ENCODE measurements at places on chromosomes 4 and X.
A peak's percentile ranks its signal among the peaks of the same experiment; 100 is the strongest.

- DNase-seq: no peak
These were observed 527 bp downstream of the NOA1 start for GRCh38 chr4:56976837-56977320.

- DNase-seq: no peak
These were observed 45.3 kb upstream of the PGRMC1 start for GRCh38 chrX:119190831-119191230.

- DNase-seq: no peak
These were observed 7.9 kb upstream of the NFKB1 start for GRCh38 chr4:102493257-102493656.

DNA sequence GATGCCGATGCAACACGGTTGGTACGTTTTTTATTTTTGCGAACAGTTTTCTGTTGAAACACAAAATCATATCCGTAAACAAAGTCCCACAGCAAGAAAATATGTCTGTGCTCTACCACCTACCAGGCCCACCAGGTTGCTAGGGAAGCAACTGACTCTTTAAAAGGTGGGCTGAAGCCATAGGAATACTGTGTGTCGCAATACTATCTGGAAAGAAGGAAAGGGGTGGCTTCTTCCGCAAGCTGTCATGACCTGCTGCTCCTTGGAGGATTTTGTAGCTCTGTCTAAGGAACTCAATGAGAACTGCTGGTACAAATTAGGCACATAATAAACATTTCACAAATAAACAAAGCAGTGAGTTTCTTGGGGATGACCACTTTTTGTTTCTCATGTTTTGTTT lies 46.5 kb downstream of the BEND2 start:
- no peak for DNase-seq

- no peak for DNase-seq
These were observed 26.9 kb downstream of the UBA6 start for GRCh38 chr4:67674098-67674497.

DNA sequence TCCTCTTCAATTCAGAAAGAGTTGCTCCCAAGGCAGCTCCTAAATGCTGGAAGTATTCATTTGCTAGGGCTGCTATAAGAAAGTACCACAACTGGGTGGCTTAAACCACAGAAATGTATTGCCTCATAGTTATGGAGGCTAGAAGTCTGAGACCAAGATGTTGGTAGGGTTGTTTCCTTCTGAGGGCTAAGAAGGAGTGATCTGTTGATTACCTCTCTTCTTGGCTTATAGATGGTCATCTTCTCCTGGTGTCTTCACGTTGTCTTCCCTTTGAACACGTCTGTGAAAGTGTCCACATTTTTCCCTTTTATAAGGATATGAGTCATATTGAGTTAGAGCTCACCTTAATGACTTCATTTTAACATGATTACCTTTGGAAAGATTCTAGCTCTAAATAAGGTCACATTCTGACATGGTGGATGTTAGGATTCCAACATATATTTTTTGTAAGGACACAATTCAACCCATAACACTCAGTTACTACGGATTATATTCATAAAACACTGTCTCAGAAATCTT lies 266.3 kb downstream of the SPATA18 start:
- DNase-seq: no peak

DNA sequence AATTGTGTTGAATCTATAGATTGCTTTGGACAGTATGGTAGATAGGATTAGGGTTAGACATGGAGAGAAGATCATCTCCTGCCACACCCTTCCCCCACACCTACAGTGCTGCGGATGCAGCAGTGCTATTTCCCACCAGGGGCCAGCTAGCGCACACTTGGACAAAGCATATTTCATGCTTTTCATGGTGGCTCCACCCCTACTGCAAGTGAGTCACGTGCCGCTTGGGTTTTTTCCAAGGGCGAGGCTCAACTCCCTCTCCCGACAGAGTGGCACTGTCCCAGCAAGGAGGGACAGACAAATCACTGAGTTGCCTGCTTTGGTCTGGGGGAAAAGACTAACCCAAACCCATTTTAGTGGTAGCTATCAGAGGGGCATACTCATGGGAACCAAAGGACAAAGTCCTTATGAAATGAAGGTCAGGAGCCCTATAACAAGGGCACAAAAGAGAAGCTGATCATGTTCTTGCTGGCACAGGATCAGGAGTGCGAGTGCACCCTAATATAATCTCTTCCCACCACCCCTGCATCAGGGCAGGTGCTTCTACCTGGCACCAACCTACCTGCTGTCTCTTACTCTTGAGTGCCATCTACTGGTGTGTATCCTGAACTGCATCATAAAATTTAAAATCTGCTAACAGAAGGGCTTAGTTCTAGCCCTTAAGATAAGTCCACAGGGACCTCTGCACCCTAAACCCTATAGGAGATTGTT lies 55.1 kb upstream of the PGAM4 start:
- DNase-seq: no peak

- no peak for DNase-seq
These were observed 58.7 kb downstream of the TLL1 start for GRCh38 chr4:165931741-165932140.

DNA sequence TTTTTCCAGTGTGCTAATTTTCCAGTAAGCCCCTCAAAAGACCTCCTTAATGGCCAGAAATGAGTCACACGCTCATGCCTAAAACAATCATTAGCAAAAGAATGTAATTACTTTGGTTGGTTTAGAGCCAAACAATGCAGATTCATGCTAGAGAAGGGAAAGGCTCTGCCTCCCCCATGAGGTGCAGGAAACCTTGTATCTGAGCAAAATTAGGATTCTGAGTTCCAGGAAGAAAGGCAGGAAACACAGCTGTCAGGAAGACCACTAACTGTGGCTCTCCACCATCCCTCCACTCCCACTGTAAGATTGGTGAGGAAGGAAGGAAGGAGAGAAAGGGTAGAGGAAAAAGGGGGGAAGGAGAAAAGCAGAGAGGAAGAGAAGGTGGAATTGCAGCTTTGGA lies 104.9 kb upstream of the DHX15 start:
- DNase-seq: no peak

- no peak for DNase-seq
These were observed 12.3 kb upstream of the CLTRN start for GRCh38 chrX:15676886-15677285.

DNA sequence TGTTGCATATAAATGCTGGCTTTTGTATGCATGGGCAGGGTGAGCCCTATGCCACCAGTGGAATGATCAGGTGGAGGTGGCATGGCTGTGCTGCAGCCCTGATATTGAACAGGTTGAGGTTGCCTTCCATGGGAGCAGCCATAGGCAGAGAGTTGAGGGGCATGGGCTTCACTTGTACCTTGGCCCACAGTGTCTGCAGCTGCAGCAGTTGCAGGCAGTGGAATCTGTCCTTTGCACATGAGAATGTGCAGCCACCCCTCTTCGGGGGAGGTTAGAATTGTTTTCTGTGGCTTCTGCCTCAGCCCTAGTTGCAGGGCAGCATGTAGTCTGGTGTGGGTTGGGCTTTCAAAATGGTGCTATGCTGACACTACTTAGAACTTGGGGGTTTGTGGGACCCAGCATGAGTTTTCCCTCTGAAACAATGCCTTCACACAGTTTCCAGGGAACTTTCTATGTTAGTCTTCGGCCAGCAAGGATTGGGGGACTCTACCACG lies 25.4 kb upstream of the VSIG1 start:
- no peak for DNase-seq

DNA sequence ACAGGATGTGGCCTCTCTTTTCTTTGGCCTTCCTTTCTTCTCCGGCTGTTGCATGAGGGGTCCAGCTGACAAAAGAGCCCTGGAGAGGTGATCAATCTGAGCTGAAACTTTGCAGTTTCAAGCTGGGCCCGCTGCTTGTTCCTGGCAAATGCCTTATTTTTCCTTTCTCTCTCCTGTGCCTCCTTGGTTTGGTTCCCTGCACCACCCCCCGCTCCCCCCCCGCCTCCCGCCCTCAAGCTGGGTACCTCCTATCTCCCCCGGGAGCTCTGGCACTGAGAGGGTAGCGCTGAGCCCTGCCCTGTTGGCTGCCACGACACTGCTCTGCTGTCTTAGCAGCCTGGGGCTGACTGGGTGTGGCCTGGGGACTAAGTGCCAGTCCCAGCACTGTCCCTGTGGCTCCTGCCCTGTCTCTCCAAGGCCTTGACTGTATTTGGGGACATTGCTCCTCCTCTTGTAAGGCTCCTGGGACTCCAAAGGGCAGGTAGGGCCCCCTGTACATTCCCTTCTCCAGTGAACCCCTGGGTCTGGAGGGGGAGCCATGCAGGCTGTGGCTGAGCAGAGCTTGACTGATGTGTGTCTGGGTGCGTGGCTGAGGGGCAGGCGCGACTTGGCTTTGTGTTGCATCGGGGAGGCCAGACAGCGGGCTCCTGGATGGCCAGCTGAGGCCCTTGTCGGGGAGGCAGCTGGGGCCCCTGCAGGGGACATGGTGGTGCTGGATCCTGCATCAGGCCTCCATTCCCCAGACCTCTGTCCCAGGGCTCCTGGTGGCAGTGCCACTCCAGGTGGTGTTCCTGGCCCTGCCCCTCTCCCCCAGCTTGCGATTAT lies 1.1 kb downstream of the PLXNA3 start:
- DNase-seq: no peak

- no peak for DNase-seq
These were observed 35.3 kb upstream of the GPM6B start for GRCh38 chrX:13852001-13852695.

- DNase-seq: no peak
These were observed 6.0 kb downstream of the GALNT7 start for GRCh38 chr4:173174594-173175012.

- no peak for DNase-seq
These were observed 30.8 kb upstream of the ANXA3 start for GRCh38 chr4:78520808-78521226.

DNA sequence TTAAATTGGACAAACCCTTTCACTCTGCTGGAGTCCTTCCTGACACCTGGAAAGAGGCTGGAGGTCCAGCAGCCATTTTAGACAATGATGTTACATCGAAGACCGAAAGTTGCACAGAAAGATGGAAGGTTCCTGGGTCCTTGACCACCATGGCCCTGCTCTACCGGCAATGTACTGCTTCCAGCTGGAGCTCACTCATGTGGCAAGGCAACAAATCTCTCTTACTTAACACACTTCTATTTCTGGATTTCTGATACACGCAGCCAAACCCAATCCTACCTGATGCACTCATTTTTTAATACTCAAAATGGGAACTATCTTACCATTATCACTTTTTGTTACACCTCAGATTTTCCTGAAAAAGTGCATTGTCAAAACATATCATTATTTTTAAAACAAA lies 33.1 kb downstream of the DMD start:
- DNase-seq: no peak

- DNase-seq: no peak
These were observed 10.3 kb upstream of the CLNK start for GRCh38 chr4:10694828-10695209.

DNA sequence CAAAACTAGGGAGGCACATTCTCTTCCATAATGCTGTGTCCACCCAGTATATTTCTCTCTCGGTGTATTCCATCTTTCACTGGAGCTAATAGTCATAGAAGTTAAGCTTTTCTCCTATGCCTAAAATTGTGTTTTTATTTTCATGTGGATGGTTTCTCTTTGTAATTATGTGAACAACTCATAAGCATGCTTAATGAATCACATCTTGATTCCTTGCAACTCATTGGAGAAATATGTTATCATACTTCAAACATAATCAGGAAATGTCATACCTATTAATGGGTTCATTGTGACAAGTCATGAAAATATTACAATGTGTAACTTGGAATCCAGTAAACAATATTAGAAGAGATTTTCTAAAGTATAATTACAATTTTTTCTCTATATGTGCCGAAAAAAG lies 186.3 kb downstream of the SLC7A11 start:
- DNase-seq: no peak

DNA sequence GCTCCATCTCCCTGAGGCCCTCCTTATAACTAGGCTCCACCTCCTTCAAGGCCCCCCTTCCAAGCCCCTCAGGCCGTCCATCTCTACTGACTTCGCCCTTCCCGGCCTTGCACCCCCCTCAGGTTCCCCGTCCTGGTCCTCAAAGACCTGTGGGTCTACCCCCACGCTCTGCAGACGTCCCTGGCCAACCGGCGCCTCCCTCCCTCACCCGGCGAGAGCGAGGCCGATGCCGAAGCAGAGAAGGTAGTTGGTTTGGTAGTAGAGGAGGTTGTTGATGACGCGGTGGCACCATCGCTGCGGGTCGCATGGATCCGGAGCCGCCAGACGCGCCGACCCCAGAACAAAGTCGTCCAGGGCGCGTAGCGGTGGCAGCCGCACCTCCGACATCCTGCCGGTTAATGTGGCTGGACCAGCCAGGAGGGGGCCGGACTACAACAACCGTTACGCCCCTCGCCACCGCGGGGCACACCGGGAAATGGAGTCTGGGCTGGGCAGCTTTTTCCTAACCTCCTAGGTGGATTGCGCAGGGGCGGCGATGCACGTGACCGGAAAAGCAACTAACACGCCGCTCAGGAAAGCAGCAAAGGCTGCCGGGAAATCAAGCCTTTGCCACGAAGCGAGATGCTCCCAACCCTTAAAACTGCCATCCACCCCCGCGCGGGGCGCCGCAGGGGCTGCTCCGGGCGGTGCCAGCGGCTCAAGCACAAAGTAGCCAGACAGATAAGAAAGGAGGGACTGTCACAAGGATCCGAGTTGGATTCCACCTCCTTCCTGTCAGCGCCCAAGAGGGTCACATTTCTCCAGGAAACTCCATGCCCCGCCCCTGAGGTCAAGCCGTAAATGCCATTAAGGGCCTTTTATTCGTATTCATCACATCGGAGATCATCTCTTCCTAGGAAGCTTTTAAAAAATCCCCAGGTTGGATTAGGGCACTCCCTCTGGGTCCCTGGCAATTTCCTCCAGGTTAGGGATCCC lies at the start of gene PRAF2:
Gene PRAF2, minus strand, starts transcription at position 402 of the 975 bp plus-strand sequence. Its CDS starts 15 bp downstream, at position 387.
- DNase-seq: peak; percentile 25

Data from cortex of kidney (tissue), 1 donor.